Fibroblast of skin of left biceps (primary cell): ENCODE measurements at places on chromosomes 6 and 20.
A peak's percentile ranks its signal among the peaks of the same experiment; 100 is the strongest.

GRCh38 chr20:32484225-32484957 lies 100.7 kb downstream of the NOL4L start:
- DNase-seq: no peak

DNA sequence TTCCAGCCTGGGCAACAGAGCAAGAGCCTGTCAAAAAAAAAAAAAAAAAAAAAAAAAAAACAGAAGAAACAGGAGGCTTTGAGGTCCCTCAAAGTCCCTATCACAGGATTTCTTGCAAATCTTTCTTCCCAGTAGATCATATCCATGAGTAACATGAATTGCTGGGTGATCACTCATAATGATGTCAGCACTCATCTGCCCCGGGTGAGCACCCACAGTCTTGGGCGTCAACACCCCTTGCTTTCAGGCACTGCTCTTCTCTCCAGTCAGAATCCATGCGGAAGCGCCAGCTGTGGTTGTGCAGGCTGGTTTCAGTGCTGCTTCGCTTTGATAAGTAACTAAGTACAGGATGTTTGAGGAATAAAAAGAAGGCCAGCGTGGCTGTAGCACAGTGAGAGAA lies 40.2 kb upstream of the INSM1 start:
- no peak for DNase-seq

DNA sequence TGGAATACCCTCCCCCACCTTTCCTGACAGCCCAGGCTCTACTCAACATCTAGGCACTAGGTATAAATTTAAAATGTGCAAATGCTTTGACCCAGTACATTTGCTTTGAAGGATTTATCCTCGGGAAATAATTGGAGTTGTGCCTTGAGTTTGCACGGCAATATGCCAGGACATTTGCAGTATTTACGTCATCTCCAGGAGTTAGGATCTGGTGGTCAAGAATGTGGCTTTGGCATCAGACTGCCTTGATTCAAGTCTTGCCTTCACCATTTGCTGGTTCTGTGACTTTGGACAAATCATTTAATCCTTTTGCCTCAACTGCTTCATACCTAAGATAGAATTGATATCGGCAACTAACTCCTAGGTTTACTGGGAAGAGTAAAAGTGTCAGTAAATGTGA lies 169.6 kb downstream of the PLCB1 start:
- no peak for DNase-seq

DNA sequence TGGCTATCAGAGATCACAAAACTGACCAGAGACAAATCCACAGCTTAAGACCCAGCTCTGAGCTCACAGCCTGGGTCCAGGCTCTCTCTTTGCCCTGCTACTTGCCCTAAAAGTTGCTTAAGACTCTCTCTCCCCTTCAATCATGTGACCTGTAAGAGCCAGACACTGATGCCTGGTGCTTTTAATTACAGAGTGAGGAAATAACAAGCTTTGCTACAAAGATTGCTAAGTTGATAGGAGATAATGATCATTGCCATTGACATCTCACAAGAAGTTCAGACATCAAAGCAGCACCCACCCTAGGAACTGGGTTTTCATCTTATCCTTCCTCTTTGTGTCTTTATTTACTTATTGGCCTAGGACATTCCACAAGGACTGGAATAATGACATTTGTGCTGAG lies 125.9 kb upstream of the CD93 start:
- no peak for DNase-seq

DNA sequence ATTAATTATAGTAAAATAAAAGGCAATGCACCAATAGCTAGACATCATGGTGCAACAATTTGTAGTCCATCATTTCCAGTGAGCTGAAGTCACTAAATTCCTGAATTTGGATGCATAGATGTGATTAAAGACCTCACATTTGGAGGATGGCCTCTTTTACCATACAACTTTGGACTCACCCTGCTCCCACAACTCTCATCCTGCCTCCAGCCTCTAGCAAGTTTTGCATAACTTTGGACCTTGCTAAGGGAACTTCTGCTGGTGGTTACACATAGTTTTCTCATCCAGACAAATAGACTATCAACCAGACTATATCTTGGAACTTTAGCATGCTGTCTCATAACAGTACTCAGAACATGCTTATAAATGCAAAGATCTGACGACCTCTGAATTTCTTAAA lies 12.8 kb upstream of the ELOVL2 start:
- DNase-seq: no peak

DNA sequence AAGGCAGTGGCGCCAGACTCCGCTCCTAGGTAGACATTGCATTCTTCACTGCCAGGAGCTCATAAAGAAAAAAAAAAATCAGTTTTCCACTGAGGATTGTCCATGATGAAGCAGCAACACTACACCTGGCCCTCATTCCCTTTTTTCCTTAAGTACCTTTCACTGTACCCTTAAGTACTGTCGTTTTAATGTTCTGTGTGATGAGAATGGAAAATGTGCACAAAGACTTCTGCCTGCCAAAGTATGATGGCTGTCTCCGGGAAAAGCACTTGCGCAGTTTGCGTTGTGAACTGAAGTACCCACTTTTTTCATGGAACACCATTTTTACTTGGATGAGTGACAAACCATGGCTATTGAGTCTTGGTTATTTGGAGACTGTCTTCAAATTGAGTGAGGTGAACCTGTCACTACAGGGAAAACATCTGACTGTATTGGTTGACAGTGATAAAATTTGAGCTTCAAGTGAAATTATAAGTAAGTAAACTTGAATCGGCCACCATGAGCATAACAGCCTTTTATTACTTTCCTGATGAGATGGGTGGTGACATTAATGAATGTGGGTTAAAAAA lies 104.8 kb downstream of the NCOA3 start:
- DNase-seq: no peak

- DNase-seq: no peak
These were observed 120.8 kb downstream of the BACH2 start for GRCh38 chr6:90175627-90176538.

DNA sequence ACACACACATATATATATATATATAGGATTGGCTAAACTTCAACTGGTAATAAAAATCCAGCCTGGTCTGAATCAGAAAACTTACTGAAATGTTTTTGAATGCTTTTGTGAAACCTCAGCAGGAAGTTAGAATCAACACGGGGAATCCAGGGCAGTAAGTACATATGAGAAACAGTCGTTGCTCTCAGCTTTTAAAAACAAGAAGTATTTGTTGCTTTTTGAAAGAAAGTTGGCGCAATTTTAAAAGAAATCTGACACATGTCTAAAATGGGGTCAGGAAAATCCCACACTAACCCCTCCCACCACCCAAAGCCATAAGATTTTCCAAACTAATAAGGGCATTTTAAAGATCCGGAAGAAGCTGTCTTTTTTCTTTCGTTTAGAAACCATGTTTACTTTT lies 11.5 kb upstream of the CCDC170 start:
- DNase-seq: no peak

DNA sequence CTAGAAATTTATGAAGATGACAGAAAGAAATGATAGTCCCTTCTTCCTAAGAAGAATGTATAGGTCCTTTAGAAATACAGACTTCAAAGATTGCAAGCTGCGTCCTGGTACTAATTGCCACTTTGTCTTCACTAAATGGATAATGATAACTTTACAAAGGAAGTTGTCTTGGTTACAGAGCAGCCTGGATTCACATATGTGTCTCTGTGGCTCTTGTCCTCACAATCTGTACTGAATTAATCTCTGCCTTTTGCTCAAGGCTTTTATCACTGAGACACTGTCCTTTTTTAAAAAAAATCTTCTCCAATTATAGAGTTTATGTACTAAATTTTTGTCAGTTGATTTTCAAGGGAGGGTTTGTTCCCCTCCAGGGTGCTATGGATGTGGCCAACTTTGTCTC lies 17.5 kb upstream of the MRAP2 start:
- DNase-seq: no peak

DNA sequence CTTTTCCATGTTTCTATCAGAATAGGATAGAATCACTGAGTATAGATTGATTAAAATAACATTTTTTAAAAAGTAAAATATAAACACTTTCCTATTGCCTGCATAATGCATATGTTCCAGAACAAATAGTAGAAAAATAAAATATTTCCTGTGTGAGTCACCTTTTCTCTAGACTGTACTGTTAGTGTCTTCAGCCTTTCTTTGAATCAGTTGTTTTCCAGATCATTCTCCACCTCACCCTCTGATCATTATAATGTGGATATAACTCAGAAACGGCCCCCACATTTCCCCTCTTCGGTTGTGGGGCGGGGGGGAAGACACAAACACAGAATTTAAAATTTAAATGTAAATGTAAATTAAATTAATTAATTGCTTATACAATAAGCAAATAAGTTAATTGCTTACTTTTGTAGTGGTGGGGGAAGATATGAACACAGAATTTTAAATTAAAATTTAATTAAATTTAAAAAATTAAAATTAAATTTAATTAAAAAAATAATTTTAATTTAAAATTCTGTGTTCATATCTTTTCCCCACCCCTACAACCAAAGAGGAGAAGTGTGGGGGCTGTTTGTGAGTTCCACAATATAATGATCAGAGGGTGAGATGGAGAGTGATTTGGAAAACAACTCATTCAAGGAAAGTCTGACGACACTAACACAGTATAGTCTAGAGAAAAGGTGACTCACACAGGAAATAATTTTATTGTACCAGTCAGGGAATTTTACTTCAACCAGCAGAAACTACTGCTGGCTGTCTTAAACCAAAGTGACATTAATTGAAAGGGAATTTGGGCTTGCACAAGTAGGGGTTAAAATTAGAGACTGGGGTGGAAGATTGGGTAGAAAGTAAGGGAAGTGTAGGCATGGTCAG lies 37.1 kb upstream of the PROKR2 start:
- no peak for DNase-seq

GRCh38 chr6:30743099-30744053 lies 889 bp upstream of the FLOT1 start:
- DNase-seq: no peak

- no peak for DNase-seq
These were observed 6.1 kb downstream of the DNPH1 start for GRCh38 chr6:43223175-43223574.

- DNase-seq: no peak
These were observed 114.2 kb upstream of the LY86 start for GRCh38 chr6:6474170-6474920.

- DNase-seq: peak; percentile 48
These were observed 19.1 kb downstream of the TGM3 start for GRCh38 chr20:2314759-2315439.
